Naive B cell (primary cell): ENCODE measurements at places on chromosomes 7 and 10.

- DNase-seq = no peak
Measured at GRCh38 chr10:131198843-131199242, 112.7 kb downstream of the TCERG1L start.

DNA sequence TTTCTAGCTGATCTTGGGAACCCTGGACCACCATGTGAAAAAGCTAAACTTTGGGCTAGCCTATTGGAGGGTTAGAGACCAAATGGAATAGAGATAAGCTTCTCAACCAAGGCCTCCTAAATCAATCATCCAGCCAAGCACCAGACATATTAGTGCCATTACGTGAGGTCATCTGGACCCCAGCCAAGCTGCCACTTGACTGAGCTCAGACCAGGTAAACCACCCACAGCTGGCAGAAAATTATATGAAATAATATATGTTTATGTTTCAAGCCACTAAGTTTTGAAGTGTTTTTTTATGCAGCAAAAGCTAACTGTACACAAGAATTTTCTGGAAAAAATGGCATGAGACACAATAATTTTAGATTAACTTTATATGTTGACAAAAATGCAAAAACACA is 82.6 kb upstream of the PCGF5 start:
- no peak for DNase-seq

DNA sequence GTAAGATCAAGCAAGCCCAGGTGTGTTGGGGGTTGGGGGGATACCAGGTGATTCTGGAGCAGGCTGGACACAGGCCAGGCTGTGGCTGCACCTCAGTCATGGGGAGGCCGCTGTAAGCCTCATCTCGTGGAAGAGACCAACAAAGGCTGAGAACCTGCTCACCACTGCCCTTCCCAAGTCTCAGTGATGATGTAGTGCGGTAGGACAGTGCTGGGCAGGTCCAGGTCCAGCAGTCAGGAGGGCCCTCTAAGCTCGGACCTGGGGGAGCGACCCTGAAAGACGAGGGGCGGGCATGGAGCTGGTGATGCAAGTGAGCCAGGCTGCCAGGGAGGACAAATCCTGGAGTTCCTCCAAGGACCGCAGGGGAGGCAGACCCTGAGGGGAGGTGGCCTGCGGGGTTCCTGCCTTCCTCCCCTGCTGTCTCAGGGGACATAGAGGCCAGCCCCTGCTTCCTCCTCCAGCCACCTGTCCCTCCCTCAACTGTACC is 3.3 kb upstream of the PWWP2B start:
- DNase-seq = no peak

GRCh38 chr7:46576950-46577349 is 655.9 kb upstream of the IGFBP3 start:
- no peak for DNase-seq

DNA sequence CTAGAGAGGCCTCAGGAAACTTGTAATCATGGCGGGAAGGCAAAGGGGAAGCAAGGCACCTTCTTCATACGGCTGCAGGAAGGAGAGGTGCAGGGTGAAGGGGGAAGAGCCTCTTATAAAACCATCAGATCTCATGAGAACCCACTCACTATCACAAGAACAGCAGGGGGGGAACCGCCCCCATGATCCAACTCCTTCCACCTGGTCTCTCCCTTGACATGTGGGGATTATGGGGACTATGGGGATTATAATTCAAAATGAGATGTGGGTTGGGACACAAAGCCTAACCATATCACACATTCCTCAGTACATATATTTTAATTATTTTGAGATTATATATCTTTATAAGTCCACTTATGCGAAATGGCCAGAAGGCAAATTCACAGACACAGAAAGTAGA is 8.9 kb downstream of the HK1 start:
- DNase-seq = no peak

DNA sequence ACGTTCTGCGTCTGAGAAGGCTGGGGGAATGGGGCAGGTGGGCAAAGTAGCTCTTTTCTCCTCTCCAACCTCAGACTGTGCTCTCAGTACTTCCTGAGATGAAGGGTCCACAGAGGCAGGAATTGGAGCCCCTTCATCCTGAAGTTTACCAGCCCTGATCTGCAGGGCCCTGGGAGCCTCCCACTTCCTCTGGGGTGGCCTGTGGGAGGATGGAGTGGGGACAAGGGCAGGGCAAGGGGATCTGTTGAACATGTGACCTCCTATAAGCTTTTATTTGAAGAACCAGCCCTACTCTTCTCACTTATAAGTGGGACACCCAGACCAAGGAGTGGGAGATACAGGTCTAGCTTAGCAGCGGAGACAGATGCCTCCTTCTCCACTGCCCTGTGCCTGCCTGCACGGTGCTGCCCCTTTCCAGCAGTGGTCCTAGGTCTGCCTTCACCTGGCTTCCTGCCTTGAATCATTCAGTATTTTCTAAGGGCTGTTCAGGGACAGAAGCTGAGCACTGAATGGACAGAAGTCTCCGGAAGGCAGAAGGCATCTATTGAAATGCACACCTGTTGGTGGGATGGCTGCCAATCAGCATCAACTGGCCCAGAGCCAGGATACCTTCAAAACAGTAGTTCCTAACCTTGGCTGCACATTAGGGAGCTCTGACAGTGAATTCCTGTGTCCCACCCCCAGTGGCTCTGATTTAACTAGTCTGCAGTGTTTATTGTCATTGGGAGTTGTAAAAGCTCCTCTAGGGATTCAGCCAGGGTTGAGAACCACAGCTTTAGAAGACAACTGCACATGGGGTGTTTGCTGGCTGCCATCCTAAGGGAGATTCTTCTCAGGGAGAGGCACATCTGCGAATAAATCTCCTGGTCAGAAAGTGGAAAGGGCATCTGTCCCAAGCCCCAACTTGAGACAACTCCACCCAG is 2.7 kb upstream of the ARHGAP22 start:
- no peak for DNase-seq

DNA sequence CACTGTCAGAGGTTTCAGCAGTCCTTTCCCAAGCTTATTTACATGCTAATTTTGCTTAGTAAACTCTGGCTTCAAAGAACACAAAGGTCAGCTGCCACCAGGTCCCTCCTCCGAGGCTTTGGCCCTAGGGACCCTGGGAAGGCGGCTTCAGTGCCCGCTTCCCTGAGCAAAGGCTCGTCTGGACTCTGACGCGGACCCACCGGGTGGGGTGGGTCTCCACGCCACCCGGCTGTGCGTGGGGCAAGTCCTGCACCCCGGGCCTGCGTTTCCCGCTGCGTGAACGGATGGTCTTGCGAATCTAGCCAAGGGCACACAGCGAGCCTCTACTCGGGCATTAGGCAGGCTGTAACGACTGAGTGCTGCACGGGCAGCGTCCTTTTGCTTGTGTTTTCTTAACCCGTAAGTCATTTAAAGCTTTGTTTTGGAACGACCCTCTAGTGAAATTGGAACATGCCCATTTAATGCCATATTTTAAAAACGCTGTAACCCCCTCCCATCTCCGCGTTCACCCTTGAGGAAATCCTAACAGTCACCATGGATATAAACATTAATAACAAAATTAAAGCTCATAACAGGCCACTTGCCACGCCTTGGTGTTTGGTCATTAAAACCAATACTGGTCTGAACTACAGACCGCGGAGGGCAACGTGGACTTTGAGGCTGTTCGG is 828 bp downstream of the BNIP3 start:
- no peak for DNase-seq

- DNase-seq = no peak
Measured at GRCh38 chr10:14625192-14625631, 149.5 kb downstream of the FAM107B start.

- no peak for DNase-seq
Measured at GRCh38 chr7:107078517-107078966, 34.0 kb downstream of the PRKAR2B start.

GRCh38 chr10:69048103-69048502 is 39.8 kb upstream of the SRGN start:
- DNase-seq = no peak

DNA sequence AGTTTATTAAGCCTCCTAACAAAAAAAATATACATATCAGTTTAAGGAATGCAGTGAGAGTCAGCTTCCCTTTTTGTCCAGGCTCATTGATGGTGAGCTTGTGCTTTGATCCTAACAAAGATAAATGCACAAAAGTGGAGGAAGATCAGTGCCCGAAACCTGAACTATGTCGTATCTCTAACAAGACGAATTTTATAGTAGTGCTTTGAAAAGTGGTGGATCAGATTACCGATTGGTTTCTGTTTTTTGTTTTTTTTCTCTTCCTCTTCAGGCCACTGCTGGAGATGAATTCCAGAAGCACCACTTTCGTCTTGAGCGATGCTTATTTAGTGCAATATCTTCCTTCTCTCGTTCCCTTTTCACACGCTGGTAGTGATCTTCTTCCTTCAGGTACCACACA is 72.8 kb downstream of the RHOBTB1 start:
- DNase-seq = no peak

GRCh38 chr7:69042138-69042537 is 556.1 kb upstream of the AUTS2 start:
- no peak for DNase-seq

DNA sequence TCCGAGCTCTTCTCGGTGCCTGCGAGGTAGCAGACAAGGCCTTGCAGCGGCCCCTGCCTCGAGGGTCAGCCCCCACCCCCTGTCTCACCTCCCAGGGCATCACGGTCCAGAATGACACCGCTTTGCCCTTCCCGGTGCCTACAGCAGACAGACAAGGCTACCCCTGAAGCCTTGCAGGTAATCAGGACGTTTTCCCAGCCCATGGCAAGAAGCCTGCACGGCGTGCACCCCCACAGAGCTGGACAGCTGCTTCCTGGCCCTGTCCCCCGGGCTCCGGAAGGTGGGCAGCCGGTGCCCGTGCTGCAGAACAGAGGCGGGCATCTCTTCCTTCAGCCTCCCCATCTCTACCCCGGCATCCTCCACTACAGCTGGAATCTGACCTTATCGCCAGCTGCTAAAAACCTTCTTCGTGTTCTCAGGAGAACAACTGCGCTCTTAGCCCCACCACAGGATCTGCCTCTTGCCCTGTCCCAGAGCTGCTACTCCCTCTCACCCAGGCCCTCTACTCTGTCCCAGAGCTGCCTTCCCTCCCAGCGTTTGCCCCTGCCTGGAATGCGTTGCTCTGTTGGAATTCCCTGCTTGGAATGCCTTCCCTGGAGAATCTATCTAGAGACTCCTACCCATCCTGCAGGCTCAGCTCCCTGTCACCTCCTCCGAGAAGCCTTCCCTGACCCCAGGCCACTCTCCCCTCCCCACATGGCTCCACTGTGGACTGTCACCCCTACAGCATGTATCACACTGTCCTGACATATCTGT is 4.7 kb downstream of the MYL10 start:
- no peak for DNase-seq

DNA sequence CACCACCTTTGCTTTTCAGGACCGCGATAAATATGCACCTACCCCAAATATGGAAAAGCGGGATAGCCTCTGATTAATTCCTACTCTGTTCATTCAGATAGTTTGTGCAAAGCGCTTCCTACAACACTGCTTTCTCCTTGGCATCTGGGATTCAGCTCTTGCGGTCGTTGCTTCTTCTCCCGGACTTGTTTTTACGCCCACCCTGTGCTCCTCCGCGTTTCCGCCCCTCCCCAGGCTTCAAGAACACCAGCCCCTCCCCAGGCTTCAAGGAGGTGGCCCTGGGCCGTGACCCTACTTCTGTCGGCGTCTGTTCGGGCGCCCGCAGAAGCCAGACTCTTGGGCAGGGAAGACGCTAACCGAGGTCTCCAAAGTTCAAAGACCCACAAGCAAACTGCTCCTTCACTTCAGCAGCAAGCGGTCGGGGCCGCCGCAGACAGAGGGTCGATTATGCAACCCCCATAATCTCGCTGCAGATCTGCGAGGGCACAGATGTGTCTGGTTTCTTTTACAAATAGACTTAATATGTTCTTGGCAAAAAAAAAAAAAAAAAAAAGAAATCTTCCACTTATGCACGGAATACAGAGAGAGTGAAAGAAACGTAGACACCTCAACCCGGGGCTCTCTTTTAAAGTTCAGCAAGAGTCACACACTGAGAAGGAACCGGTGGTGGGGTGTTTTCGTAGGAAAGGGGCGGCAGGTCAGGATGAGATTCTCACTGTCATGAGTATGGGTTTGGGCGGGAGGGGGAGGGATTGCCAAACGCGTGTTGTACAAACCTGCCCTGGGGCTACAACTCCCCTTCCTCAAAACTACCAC is 1.9 kb downstream of the DLX5 start:
- no peak for DNase-seq

GRCh38 chr10:133072720-133073390 is 14.9 kb upstream of the ADGRA1 start:
- DNase-seq = no peak

DNA sequence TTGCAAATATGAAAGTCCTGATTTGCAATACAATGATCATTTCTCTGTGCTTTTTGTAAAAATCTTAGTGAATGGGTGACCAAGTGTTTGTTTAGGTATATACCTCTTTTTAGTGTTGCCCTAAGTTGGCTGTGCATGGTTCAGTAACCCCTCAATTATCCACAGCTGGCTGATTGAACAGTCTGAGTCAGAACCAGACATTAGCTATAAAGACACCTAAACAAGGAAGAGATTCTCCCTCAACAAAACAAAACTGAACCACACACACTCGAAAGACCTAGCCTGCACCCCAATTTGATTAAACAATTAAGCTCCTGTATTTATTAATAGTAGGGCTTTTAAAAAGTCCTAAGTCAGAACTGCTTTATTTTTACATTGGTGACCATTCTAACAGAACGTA is 2.8 kb downstream of the RSBN1L start:
- DNase-seq = peak; percentile 21
